ENCODE measurements at places on chromosomes 1 and 21.

DNA sequence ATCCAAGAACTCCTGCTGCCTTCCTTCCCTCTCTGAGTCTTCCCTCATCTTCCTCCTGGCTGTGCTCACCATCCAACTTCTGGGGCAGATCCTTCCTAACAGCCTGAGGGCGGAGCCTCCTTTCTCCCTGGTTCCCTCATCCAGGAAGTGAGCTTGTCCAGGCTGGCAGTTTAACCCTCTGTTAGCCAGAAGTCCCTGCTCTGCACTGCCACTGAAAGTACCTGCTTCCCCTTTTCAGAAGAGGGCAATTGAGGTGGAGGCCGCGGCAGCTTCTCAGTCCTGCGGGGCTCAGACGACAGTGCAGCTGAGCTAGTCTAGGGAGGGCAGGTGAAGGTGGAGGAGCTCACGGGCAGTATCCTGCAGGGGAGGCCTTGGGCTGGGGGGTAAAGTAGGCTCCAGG is 149.1 kb downstream of the FCRL5 start:
- DNase-seq = no peak

DNA sequence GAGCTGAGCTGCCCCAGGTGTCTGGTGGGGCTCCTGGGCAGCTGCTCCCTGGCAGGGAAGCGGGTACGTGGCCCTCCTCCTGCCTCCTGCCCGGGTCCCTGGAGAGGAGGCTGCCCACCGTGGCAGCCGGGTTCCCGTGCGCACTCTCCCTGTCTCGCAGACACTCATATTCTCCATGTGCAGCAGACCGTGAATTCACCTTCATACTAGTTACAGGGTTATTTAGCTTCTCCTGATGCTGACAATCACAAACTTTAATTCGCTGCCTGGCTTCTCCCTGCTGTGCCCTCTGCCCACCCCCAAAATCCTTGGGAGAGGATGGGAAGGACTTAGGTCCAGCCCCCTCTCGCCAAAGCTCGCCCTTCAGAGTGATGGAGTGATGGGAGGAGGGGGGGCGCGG is 95.3 kb downstream of the CASZ1 start:
- DNase-seq = no peak

DNA sequence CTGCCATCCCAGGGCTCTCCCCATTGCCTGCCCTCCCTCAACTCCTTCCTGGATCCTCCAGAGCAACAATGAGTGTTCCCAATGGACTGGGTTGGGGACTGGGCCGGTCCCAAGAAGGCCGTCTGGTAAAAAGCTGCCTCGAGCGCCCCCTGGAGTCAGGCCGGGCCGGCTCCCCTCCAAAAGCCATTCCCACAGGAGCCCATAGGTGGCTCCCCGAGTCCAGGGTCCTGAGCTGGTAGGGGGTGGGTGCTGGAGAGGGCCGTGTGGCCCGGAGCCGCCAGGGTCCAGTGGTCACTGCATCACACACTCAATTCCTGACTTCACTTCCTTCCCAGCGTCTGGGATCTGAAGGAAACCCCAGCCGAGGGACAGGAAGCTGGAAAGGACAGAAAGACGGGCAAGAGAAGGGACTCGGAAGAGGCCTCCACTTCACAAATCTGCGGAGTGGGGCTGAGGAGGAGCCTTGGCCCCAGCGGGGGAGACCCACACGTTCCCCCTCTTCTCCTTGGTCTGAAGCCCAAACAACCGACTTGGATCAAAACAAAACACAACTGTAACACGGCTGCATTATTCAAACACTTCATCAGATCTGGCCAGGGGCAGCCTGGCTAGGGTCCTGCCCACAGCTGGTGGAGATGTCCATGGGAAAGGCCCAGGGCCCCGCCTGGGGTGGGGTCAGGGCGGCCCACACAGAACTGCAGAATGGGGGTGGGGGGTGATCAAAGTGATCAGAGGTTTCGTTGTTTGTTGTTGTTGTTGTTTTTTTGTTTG is 10.9 kb upstream of the ALDH4A1 start:
- no peak for DNase-seq

GRCh38 chr1:58650141-58650540 is 49.7 kb downstream of the MYSM1 start:
- no peak for DNase-seq

- DNase-seq = no peak
These were observed 27.9 kb downstream of the GNB1 start for GRCh38 chr1:1862905-1863547.

DNA sequence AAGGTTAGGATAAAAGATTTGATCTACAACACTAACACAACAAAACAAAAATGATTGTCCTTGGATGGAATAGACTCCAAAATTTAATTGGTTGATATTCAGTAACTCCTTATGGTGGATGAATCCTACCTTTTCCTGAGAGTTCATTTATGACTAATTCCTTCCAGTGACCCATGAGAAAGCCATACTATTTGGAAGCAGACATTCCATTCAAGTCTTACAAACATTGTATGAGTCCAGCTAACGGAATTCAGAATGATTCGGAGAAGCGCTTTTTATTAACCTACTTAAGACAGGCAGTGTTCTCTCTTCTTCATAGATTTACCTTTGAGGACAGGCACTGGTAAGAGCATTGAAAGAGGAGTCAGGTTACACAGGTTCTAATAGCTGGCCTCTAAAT is 155.6 kb upstream of the ZNF648 start:
- no peak for DNase-seq

- DNase-seq = no peak
These were observed 125.0 kb upstream of the TMPRSS2 start for GRCh38 chr21:41632748-41633475.

GRCh38 chr1:67752306-67752705 is 67.3 kb downstream of the GADD45A start:
- DNase-seq = no peak

- no peak for DNase-seq
These were observed 31.2 kb upstream of the NADK start for GRCh38 chr1:1809489-1809888.

DNA sequence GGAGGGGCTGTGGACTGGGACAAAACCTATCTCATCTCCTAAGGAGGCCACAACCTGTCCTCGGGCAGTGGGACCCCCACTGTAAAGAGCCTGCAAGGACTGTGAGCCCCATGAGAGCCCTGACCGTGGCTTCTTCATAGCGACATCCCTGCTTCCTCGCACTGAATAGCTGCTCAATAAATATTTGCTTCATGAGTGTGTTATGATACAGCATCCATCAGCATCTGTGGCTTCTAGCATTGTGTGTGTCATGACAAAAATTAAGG is 40.5 kb upstream of the CSF3R start:
- no peak for DNase-seq

- no peak for DNase-seq
These were observed 9.1 kb upstream of the MATN1 start for GRCh38 chr1:30732277-30732996.

DNA sequence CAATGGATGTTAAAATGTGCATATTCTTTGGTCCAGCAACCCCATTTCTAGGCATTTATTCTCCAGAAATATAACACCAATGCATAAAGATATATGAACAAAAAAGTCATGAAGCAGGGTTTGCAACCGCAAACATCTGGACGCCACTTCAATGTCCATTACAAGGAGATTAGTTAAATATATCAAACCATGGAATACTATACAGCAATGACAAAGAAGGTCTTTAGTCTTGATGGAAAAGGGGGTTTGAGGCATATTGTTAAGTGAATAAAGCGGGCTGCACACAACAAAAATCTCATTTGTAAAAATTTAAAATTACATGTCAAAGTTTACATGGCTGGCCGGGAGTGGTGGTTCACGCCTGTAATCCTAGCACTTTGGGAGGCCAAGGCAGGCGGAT is 31.6 kb downstream of the RAP1GAP start:
- no peak for DNase-seq

GRCh38 chr1:38481871-38482826 is 377.4 kb downstream of the RRAGC start:
- DNase-seq = no peak

DNA sequence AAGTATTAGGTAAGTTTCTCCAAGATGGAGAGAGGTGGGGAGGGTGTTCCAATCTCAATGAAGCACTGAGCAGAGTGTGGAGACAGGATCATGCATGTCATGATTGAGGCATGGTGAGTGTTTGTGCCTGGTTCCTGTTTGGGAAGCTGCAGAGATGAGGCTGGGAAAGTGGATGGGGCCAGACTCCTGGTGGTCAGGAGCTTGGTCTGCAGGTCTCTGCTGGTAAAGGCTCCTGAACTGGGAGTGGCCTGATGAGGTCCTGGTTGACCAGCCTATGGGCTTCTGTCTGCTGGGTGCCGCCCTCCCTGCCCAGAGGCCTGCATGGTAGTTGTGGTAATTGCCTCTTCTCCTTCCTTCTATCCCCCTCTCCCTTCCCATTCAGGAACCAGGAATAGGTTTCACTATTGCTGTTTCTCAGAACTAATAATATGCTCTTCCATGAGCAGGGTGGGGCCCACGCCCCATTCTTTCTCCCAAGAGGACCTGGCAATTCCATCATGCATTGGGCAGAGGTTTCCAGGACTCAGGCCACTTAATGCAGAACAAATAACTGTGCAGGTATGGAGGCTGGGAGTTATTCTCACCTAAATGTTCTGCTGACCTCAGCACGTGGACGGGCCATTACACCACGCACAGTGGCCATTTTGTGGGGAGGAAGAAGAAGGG is 24.5 kb downstream of the PROK1 start:
- DNase-seq = no peak

DNA sequence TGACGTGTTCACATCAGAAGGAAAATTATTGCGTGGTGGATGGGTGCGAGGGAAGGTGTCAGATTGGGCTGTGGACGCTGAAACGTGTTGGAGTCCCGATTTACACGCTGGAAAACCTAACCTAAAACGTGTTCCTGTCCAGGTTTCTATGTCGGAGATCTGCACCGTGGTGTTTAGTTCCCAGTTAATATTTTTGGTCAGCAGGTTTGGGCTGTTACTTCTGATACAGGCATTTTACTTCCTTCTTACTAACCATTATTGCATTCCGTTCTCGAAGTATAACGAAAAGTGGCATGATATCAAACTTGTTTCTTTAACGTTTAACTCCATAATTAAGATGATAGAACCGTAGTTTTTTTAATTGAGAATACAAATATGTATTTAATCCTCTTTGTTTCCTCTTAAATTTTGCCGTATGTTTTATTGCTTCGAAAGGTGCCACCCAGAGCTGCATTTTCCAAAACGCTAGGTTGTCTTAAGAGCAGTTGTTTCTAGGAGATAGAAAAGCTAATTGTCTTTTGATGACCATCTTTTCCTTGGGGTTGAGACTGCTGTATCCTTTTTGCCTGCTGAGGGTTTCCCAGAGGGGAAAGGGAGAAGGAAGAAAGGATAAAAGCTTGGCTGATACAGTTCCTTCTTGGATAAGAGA is 1.3 kb downstream of the ADARB1 start:
- DNase-seq = no peak

DNA sequence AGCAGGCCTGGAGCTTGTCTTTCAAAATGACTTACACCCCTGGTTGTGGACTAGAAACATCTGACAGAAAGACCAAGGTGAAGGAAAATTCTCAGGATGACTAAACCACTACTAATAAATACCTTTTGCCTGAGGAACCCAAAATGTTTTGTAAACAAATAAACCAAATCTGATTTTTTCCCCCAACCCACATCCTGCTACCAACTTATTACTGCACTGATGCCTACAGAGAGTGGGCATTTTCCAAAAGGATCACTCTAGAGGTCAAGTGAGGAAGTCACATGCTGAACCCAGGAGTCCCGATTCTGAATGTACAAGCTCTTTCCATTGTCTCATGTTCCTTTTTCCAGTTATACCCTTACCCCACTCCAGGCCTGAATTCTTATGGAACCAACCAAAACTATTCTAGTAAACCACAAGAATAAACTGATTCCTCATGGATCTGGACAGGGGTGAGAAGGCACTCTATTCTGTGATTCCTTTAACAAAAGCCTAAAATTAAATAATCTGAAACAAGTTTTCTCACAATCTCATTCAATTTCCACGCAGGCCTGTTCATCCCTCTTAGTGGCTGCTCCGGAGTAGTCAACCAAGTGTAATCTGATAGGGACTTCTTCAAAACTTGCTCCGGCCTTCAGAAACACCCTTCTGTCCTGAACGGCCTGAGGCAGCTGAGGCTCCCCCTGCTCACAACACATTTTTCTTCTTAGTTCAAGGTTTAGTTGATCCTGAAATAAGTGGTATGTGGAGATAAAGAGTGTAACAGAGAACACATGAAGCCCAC is 1.4 kb downstream of the PI4KB start:
- DNase-seq = no peak

GRCh38 chr1:152165286-152166077 is 6.5 kb upstream of the RPTN start:
- DNase-seq = peak; percentile 25

DNA sequence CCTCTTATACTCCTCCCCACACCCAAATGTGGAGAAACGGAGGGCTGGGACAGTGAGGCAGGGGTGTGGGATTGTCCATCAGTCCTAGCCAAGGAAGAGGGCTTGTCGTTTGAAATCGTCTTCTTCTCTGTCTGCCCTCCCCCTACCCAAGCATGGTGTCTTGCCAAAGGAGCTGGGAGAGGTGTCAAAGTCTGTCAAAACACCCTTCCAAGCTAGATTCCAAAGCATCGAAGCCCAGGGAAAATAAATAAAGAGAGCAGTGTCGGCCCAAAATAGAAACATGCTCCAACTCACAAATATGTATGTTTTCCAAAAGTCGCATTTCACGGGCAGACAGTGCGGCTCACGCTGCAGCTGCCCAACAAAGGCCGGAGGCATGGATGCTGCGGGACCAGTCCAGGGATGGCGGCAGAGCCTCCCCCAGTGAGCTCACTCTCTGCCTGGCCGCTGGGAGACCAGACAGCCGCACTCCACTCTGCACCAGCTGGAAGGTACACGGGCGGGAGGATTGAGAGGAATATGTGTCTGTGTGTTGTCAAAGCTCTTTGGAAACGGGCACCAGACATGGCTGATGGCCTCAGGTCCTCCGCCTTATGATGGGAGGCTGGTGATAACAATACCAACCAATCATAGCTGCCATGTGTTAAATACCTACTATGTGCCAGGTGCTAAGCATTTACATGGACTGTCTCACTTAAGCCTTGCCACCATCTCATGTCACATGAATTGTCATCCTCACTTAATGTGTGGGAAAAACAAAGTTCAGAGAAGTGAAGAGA is 3.9 kb downstream of the DISP3 start:
- DNase-seq = no peak

- no peak for DNase-seq
These were observed 3.8 kb downstream of the GFI1 start for GRCh38 chr1:92482665-92483609.

- no peak for DNase-seq
These were observed 87.6 kb downstream of the CTH start for GRCh38 chr1:70498666-70499065.

DNA sequence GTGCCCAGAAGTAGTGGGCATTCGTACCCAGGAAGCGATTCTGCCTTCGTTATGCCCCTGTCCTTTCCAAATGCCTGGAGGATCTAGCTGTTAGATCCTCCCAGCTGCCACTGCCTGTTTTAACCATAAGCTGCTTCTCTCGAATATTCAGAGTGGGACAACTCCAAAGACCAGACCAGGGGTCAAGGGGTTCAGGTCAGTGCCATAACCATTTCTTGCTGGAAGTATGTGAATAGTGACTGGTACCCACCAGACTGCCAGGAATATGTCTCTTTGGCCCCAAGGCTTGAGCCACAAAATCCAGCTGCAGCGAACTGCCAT is 914 bp upstream of the MTF1 start:
- no peak for DNase-seq

Measured in Jurkat, Clone E6-1 (cell line).